ENCODE measurements at places on chromosomes 6 and 20. TPM values are rescaled to one million over a fixed set of nuclear protein-coding genes. Genes with fewer than 3 reads are reported as not detected.

TRIM31 gene
- total RNA-seq: not detected

PRDM1 gene
- total RNA-seq: 1.8 TPM

BEND3 gene
- total RNA-seq: 3.6 TPM

IPCEF1 gene
- 0.88 TPM for total RNA-seq

MDFI gene
- total RNA-seq: 0.72 TPM

DNA sequence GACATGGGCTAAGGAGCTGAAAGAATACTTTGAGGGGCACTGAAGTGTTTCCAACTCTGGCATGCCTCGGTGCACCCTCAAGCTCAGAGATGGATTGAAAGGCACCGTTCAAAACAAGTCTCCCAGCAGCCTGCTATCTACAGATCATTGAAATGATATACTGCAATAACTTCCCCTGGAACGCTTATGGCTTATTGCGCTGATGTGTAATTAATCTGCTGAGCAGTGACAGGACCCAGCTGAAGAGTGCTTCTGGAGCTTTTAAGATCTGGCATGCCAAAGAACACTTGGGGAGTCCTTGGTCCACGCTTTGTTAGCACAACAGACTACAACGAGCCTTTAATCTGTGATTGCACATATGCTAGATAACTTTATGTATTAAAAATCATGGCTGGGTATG, 708.2 kb downstream of the PRKN start:
- H3K27me3 ChIP-seq: no peaks in the 10 kb centered on the region
- H3K36me3 ChIP-seq: no peaks in the 10 kb centered on the region
- no peak overlapping the region for H3K4me3 ChIP-seq
- peak; percentile 71 for DNase-seq
- H3K27ac ChIP-seq: no peak overlapping the region

DNA sequence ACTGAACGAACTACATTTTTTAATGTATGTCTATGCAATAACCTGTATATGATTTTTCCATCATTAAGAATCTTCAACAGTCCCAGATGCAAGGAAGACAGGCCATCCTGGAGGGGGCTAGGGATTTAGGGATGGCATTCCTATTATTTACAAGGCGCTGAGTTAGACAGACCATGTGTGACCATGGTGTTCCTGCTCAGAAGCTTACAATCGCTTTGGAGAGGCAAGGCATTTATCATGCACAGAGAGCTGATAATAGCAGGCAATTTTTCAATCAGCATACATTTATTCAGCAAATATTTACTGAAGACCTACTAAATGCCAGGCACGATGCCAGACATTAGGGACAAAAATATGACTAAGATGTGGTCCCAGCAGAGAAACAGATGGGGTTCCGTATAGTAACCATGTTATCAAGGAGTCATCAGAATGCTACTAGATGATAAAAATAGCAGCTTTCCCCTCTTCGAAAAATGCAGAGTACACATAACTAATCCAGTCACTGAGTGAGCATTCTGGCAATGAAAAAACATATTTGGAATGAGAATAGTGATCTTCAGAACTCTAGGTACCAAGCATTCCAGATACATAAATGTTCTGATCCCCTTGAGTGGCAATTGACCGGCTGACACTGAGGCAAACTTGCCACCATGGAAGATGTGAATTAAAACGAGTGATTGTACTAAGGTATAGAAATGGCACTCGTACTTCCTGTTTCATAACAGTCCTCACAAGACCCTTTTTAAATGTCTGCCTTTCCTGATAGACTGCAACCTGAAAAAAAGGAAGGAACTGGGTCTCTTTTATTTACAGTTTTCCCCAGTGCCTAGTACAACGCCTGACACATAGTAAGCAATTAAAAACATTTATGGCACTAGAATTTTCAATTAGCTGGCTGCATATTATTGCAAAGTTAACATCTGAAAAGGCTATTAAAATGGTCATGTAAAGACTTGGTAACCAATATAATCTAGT, 135.7 kb downstream of the ATXN1 start:
- H3K27me3 ChIP-seq: no peaks in the 10 kb centered on the region
- no peak for DNase-seq
- H3K27ac ChIP-seq: no peak overlapping the region
- H3K4me1 ChIP-seq: peaks cover 24% of the 10 kb centered on the region
- no peak overlapping the region for H3K4me3 ChIP-seq
- no peaks in the 10 kb centered on the region for H3K36me3 ChIP-seq

DNA sequence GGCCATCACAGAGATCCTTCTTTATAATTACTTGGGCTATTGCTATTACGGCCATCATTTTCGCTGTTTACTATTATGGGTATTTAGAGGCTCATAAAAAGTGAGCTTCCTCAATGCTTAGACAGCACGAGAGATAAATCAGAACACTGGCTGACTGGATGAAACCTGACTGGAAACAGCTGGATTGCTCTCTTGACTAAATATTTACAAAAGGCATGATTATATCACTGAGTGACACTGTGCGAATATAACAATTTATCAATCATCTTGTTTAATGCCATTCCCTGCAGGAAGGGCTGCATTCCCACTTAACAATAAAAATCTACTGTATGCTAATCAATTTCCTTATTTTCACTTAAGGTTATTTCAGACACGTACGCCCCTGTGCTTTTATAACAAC, 260.1 kb upstream of the ARID1B start:
- no peak overlapping the region for H3K27ac ChIP-seq
- H3K36me3 ChIP-seq: no peaks in the 10 kb centered on the region
- no peak for DNase-seq
- H3K4me3 ChIP-seq: no peak overlapping the region

GRCh38 chr20:7610681-7611080, 329.6 kb downstream of the HAO1 start:
- H3K4me1 ChIP-seq: no peaks in the 10 kb centered on the region
- H3K36me3 ChIP-seq: no peaks in the 10 kb centered on the region
- no peak for DNase-seq
- H3K27me3 ChIP-seq: no peaks in the 10 kb centered on the region
- no peak overlapping the region for H3K27ac ChIP-seq

DNA sequence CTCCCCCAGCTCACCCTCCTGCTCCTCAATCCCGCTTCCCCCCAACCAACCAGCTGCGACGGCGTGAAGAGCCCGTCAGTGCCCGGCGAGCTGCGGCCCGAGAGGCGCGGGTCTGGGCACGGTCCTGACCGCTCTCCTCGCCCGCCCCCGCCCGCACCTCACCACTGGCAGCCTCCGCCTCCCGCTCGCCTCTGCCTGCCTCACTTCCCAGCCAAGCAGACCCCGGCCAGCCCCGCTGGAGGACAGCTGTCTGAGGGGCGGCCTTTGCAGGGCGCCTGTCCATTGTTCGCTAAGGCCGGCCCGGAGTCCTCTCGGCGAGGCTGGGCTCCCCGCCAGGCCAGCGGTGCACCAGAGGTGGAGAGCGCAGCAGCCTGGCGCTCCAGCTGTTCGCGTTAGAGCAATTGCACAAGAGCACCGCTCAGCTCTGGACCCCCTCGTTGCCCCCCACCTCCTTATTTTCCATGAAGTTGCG, 1.3 kb downstream of the SOBP start:
- H3K27me3 ChIP-seq: peaks cover 56% of the 10 kb centered on the region
- no peak overlapping the region for H3K27ac ChIP-seq
- H3K4me1 ChIP-seq: peaks cover 42% of the 10 kb centered on the region

DNA sequence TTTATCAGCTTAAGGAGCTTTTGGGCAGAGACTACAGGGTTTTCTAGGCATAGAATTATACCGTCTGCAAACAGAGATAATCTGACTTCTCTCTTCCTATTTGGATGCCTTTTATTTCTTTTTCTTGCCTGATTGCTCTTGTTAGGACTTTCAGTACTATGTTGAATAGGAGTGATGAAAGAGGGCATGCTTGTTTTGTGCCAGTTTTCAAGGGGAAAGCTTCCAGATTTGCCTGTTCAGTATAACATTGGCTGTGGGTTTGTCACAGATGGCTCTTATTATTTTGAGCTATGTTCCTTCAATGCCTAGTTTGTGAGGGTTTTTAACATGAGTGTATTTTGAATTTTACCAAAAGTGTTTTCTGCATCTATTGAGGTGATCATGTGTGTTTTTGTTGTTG, 192.8 kb upstream of the PHACTR1 start:
- H3K4me1 ChIP-seq: peaks cover 5% of the 10 kb centered on the region
- no peaks in the 10 kb centered on the region for H3K27me3 ChIP-seq
- DNase-seq: no peak

GRCh38 chr20:21971436-21971835, 266.0 kb downstream of the PAX1 start:
- no peak overlapping the region for H3K27ac ChIP-seq
- H3K4me3 ChIP-seq: no peak overlapping the region
- no peaks in the 10 kb centered on the region for H3K4me1 ChIP-seq

- peaks cover 13% of the 10 kb centered on the region for H3K4me1 ChIP-seq
- no peaks in the 10 kb centered on the region for H3K27me3 ChIP-seq
- no peak overlapping the region for H3K4me3 ChIP-seq
- no peak overlapping the region for H3K27ac ChIP-seq
- no peak for DNase-seq
These were observed 129.5 kb upstream of the HDAC2 start for GRCh38 chr6:114100215-114100994.

- no peaks in the 10 kb centered on the region for H3K27me3 ChIP-seq
- peaks cover 5% of the 10 kb centered on the region for H3K36me3 ChIP-seq
- no peak overlapping the region for H3K27ac ChIP-seq
These were observed 64.1 kb downstream of the SHPRH start for GRCh38 chr6:145899915-145900569.

Measured in osteoblast (primary cell).